ENCODE measurements at places on chromosomes 2 and 18.

DNA sequence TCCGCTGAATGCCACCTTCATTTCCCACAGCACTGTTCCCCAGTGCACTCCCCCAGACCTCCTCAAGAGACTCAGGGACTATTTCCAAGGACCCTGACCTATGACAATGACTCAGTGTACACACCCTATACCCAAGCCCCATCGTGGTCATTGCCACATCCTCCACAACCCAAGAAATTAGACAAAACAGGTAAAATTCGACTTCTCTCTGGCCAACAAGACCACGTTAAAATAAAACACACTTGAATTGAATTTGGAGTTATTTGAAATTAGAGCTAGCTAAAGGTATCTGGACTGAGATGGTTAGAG is 126.4 kb upstream of the NCK2 start:
- no peak for DNase-seq

GRCh38 chr2:72414137-72414760 is 266.6 kb upstream of the CYP26B1 start:
- peak; percentile 80 for DNase-seq

GRCh38 chr2:80300954-80301353 is 3.6 kb downstream of the LRRTM1 start:
- no peak for DNase-seq

DNA sequence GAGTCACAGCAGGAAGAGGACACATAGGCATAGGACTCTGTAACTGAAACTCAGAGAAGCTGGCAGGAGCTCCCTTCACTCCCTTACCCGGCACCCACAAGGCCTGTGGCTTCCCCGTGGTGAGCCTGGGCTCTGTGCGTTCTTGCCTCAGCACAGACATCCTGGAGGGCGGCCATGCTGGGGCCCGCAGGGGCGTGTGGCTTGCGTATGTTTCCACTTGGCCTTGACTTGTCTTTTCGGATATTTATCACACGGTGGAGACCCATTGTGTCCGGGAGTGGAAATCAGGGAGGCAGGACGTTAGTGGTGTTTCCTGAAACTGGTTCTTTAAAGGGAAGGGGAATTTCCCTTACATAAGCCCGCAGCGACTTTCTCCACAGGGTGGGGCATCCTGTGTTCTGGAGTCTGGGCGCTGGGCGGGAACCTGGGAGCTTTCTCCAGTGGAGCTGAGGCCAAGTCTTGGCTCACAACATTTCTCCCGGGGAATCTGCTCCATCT is 49.9 kb upstream of the EML6 start:
- DNase-seq = peak; percentile 94

DNA sequence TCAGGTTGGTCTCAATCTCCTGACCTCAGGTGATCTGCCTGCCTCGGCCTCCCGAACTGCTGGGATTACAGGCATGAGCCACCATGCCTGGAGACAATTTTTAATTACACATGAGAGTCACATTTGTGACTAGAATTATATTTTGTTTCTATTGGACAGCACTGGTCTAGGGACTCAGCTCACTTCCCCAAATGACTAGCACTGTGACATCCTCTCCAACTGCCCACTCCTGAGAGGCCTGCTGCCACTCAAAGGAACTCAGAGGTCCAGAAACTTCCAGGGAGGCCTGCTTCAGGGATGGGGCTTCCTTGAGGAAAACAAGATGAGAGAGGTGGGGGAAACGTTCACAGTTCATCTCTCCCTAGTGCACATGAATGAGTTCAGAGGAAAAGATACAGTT is 29.5 kb downstream of the TMEM163 start:
- DNase-seq = no peak

- peak; percentile 10 for DNase-seq
Measured at GRCh38 chr2:98768384-98769113, 37.6 kb upstream of the MGAT4A start.

DNA sequence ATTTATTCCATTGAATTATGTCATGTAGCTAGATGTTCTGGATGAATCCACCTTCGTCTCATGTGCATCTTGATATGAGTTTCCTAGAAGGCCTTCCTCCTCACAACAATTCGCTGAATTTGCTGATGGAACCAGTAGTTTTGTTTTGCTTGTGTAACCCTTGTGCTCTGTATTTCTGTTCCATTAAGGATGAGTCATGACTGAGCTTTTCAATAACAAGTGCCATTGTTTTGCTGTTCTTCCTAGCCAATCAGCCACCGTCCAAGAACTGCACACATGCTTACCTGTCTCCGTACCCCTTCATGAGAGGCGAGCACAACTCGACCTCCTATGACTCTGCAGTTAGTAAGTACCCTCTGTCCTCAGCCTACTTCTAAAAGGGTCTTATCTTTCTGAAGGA is 2.3 kb downstream of the TMEM182 start:
- DNase-seq = no peak

- DNase-seq = peak; percentile 64
Measured at GRCh38 chr18:44679914-44680272, 795 bp upstream of the SETBP1 start.

DNA sequence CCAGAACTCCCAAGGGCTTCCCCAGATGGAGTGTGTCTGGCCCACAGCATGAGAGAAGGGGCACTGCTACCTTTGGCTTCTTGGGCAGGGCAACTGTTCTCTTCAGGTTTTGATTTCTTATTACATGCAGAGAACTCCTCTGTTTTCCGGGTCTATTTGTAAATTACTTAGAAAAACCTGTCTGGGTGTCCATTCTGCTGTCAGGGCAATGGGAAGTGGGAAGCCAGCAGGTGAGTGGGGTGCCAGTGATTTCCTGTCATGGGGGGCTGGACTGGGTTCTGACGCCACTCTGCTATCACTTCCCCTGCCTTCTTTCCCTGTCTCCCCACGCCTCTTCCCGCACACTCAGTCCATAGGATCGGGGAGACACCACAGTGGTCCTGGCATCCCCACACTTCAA is 58.0 kb upstream of the LGALSL start:
- DNase-seq = no peak

- DNase-seq = peak; percentile 80
Measured at GRCh38 chr18:76620321-76621170, 125.5 kb upstream of the ZNF516 start.

DNA sequence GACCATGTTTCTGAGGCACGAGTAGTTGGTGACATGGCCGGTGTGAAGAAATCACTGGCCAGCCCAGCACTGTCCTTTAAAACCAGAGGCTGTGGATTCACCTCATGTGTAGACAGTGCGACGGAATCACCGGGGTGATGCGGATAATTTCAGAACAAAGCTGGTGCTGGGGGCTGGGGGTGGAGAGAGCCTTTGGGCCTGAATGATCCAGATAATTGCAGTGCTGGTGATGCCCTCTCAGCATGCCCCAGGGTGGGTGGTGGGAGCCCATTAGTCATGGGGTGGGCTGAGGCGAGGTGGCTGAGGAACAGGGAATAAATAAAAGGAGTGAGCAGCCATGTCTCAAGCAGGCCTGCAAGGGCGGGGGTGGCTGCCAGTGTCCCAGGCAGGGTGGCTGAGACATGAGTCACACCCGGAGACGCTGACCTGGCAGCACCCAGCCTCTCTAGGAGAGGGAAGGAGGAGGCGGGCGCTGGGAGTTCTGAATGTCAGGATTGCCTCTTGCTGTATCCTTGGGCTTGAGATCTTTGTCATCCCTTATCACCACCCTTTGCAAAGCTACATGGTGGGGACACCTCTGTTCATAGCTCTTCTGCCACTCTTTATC is 151.1 kb upstream of the MSH6 start:
- DNase-seq = peak; percentile 37

DNA sequence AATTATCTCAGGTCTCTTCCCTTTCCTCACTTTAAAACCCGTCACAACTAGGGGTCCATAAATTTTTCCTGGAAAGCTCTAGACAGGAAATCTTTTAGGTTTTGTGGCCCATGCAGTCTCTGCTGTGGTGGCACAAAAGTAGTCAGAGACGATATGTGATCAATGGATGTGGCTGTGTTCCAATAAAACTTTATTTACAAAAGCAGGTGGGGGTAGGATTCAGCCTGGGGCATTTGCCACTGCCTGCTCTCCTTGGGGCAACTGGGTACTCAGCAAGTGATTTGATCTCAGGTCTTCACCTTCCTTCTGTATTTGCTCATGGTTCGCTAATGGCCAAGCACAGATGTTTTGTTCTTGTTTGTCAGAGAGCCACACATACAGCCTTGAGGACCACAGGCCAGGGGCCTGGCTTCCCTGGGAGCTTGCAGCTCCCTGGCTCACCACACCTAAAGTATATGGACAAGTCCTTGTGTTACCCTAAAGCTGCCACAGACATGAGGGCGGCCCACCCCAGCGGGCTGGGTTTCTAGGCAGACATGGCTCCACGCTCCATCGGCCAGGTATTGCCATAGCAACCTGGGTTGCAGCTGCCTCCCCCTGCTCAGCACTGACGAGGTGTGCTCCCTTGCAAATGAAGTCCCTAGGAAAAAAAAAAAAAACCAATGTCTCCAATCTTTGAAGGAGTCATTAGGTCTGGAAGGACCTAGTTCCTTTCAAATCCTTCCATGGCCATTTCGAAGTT is 89.7 kb upstream of the YWHAQ start:
- DNase-seq = no peak

- no peak for DNase-seq
Measured at GRCh38 chr2:207510148-207510547, 19.6 kb upstream of the CREB1 start.

DNA sequence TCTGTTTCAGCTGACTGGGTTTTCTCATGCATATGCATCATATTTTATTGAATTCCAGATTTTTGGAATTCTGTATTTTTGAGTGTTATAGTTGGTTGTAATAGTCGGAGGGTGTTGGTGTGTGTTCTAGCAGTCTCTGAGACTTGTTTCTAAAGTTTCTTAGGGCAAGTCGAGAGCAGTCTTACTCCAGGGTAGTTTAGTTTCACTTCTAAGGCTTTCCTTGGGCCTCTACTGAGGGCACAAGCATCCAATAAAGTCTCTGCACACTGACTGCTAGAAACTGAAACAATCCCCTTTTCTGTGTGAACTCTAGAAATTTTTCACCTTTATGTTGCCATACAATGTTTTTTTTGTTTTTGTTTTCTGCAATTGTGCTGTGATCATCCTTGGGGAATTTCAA is 663.7 kb upstream of the LRATD1 start:
- no peak for DNase-seq

- no peak for DNase-seq
Measured at GRCh38 chr18:63834471-63835113, 52.9 kb upstream of the SERPINB2 start.

DNA sequence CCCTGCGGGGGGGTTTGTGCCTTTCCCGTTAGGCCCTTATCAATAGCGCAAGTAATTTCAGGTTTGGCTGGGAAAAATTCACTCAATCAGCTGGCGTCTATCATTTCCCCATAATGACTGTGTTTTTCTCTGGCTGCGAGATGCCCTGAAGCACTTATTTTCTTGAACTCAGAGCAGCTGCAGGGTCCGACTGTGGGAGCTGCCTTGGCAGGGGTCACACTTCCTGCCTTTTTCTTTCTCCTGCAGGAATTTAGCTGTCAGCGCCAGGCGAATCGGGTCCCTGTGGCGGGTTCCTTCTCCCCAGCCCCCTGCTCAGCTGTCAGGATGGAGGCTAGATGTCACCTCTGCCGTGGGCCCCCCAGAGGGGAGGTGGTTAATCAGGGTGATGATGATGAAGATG is 81.3 kb upstream of the HPCAL1 start:
- no peak for DNase-seq

DNA sequence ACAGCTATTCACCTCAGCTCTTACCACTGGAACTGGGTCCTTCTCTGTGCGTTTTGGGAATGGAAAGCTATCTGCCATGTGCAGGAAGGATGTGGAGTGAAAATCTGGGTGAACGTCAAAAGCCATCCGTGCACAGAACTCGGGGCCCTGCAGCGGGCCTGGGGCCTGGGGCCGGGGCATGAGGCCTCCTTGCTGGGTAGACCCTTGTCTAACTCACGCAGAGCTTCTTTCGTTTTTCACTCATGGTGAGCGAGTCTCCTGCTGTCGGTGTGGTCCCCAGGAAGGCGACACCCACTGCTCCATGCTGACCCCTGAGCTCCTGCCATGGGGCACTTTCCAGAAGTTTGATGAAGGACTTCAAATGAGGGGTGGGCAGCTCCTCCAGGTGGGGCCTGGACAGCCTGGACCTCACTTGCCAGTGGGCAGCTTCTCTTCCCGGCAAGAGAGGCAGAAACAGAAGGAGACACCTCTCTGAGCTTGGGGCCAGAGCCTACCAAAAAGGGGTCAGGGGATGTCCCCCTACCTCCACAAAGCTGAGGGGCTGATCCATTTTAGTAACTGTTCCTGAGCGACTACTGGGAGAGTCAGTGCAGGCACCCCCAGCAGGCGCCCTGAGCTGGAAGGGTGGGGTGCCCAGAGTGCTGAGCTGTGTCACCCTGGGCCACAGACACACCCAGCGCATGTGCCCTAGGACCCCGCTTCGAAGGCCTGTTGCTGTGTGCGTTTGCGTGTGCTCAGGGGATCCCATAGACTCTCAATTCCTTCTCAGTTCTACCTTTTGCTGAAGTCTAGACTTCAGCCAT is 117.7 kb upstream of the HDAC4 start:
- no peak for DNase-seq

DNA sequence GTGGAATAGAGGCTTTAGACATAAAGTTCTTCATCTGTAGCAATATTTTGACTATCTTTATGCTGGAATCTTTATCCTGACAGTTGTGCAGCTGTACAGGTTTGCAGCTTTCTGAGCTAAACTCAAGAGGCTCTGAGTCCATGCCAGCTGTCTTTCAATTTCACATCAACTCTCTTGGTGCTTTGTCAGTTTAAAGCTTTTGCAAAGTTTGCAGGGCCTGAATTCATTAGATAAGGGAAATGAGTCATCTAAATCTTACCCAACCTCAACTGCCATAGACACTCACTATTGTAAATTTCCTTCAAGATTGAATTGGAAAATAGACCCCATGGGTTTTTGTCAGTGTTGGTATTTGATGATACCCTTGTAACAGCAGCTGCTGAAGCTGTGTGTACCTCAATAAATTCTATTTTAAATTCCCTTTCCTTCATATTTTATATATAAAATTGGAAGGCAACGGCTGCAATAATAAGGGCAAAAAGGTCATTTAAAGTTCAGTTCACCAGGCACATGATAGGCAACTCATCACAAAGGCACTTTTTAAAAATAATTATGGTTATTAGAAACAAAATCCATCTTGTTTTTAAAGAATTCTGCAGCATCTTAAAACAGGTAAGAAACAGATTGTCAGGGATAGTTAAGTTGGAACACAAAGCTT is 169.9 kb upstream of the SLC39A10 start:
- peak; percentile 81 for DNase-seq

DNA sequence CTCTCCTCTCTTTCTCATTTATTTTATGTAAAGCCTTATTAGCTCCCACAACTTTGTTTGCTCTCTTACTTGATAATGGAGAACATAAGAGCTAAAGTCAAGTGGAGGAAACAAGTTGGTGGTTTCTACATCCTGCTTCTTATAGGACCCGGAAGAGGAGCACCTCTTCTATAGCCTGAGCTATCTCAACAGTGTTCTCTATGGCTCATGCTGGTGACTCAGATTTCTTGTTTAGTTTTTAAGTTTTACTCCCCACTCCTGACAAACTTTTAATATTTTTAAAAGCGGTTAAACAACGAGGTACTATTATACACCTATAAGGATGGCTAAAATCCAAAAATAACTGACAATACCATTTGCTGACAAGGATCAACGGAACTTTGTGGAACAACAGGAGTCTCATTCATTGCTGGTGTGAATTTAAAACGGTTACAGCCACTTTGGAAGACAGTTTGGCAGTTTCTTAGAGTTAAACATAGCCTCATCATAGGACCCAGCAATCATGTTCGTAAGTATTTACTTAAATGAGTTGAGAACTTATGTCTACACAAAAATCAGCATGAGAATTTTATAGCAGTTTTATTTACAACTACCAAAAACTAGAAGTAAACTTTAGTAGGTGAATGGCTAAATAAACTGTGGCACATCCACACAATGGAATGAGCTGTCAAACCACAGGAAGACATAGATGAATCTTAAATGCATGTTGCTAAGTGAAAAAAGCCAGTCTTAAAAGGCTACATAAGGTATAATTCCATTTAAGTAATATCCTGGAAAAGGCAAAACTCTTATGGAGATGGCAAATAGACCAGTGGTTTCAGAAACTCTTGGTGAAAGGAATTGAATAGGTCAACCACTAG is 12.7 kb upstream of the CDC42EP3 start:
- no peak for DNase-seq
